Sigmoid colon (tissue), 7 donors: ENCODE measurements at places on chromosomes 3 and 15. TPM values are rescaled to one million over a fixed set of nuclear protein-coding genes. Genes with fewer than 3 reads are reported as not detected.

Gene UTS2B
- not detected for total RNA-seq

DNA sequence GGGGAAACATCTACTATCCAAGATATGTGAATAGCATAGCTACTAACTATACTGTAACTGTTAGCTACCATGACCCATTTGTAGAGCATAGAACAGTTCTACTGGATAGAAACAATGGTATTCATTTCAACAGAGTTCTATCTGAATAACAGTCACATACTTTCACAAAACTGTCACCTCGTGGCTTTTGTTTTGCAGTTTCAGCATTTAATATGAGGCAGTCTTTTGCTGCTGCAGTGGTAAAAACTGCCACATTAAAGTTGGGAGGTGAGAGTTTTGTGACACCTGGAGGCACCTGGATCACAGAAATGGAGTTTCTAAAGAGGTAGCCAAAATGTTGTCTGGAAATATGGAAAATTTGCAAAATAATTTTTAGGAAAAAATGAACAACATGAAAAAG is 578.0 kb downstream of the UNC13C start:
- no peaks in the 10 kb centered on the region for H3K36me3 ChIP-seq
- no peaks in the 10 kb centered on the region for H3K27me3 ChIP-seq
- H3K27ac ChIP-seq: no peak overlapping the region
- H3K4me1 ChIP-seq: no peaks in the 10 kb centered on the region
- DNase-seq: no peak

DNA sequence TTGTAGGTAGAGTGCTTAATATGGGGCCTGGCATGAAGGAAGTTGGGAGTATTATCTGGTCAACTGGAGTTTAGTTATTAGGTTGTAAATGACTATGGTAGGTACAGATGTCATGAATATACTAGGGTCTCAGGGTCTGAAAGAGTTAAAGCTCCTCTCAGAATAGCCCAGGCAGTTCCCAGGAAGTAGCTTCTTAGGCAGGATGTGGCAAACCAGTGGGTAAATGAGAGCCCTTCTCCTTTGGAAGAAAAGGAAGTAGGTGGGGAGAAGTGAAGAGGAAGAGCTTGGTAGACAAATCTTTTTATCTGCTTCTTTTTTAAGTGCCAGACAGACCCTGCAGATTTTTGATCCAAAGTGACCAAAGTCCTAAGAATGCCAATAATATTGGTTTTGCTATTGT is 24.5 kb downstream of the MAP2K1 start:
- no peaks in the 10 kb centered on the region for H3K27me3 ChIP-seq
- no peak overlapping the region for H3K4me3 ChIP-seq
- peaks cover 23% of the 10 kb centered on the region for H3K4me1 ChIP-seq
- no peak overlapping the region for H3K27ac ChIP-seq
- H3K36me3 ChIP-seq: no peaks in the 10 kb centered on the region

Gene GLT8D1
- total RNA-seq: 31.5 TPM

DNA sequence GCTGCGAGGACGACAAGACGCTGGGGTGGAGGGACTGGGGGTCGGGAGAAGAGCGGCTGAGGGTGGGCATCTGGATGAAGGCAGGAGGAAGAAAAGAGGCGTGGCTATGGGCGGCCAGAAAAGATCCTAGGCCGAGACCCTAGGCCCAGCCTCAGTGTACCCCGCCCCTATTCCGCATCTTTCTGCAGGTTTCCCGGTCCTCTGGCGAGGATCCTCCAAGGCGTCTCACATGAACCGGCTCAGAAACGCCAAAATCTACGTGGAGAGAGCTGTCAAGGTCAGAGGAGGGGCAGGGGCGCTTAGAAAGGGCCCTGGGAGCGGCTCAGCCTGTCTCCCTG is 340 bp downstream of the TTLL3 start:
- H3K36me3 ChIP-seq: peaks cover 13% of the 10 kb centered on the region
- no peaks in the 10 kb centered on the region for H3K27me3 ChIP-seq
- H3K4me3 ChIP-seq: peak overlapping the region; percentile 92
- no peak for DNase-seq
- peak overlapping the region; percentile 97 for H3K27ac ChIP-seq

Gene VIPR1
- total RNA-seq: 8.9 TPM

GRCh38 chr3:23999012-23999641 is 54.0 kb downstream of the NR1D2 start:
- no peaks in the 10 kb centered on the region for H3K27me3 ChIP-seq
- H3K4me3 ChIP-seq: no peak overlapping the region
- H3K36me3 ChIP-seq: no peaks in the 10 kb centered on the region

DNA sequence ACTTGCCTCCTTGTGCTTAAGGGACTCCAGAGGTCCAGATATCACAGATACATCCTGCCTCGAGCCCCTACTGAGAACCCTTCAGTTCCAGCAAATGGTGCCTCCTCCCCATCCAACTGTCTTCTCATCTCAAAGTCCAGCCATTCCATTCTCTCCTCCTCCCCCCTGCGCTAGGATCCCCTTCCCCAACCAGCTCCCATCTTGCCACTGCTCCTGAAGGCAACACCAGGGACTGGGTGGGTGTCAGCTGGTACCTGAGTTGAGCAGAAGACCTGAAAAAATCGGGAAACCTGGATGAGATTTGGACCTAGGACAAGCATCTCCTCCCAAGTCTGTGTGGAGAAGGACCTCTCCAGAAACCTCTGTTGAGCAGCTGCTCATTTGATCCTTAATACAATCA is 2.4 kb upstream of the AP3B2 start:
- no peaks in the 10 kb centered on the region for H3K27me3 ChIP-seq
- H3K4me3 ChIP-seq: no peak overlapping the region
- DNase-seq: no peak

- H3K4me3 ChIP-seq: no peak overlapping the region
- no peaks in the 10 kb centered on the region for H3K36me3 ChIP-seq
- H3K27me3 ChIP-seq: no peaks in the 10 kb centered on the region
- H3K27ac ChIP-seq: no peak overlapping the region
- no peak for DNase-seq
Observed at GRCh38 chr3:17801131-17801530, 58.7 kb upstream of the TBC1D5 start.

GRCh38 chr3:22141769-22142168 is 390.8 kb upstream of the ZNF385D start:
- DNase-seq: no peak
- H3K4me3 ChIP-seq: no peak overlapping the region
- no peaks in the 10 kb centered on the region for H3K27me3 ChIP-seq
- H3K27ac ChIP-seq: no peak overlapping the region
- H3K36me3 ChIP-seq: no peaks in the 10 kb centered on the region
- H3K4me1 ChIP-seq: no peaks in the 10 kb centered on the region

- DNase-seq: no peak
- H3K27ac ChIP-seq: peak overlapping the region; percentile 8
- no peaks in the 10 kb centered on the region for H3K36me3 ChIP-seq
- no peaks in the 10 kb centered on the region for H3K27me3 ChIP-seq
- no peak overlapping the region for H3K4me3 ChIP-seq
- H3K4me1 ChIP-seq: peaks cover 44% of the 10 kb centered on the region
Observed at GRCh38 chr3:115071166-115071565, 75.9 kb downstream of the ZBTB20 start.

Gene STARD5
- total RNA-seq: 6.4 TPM

Gene ARNT2
- 7.2 TPM for total RNA-seq

DNA sequence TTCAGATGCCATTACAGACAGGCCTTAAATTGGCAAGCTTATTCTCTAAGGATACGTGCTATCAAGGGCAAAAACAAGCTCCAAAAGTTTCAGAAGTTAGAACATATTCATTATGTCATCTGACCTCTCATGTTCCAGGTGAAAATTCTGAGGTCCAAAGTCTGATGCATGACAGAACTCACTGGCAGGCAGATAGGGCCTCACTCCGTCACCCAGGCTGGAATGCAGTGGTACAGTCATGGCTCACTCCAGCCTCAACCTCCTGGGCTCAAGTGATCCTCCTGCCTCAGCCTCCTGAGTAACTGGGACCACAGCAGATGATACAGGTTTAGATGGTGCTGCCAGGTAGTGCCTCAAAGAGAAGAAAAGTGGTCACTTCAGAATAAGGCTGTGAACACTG is 15.5 kb downstream of the MRPS25 start:
- H3K27ac ChIP-seq: no peak overlapping the region
- no peak overlapping the region for H3K4me3 ChIP-seq
- H3K27me3 ChIP-seq: no peaks in the 10 kb centered on the region
- no peaks in the 10 kb centered on the region for H3K4me1 ChIP-seq

GRCh38 chr3:167163580-167163979 is 216.5 kb downstream of the ZBBX start:
- peaks cover 14% of the 10 kb centered on the region for H3K4me1 ChIP-seq
- DNase-seq: no peak
- H3K36me3 ChIP-seq: no peaks in the 10 kb centered on the region
- H3K27me3 ChIP-seq: no peaks in the 10 kb centered on the region

Gene WDR48
- 40.8 TPM for total RNA-seq

GRCh38 chr3:126523745-126524428 is at the start of gene CHST13:
TSS of gene CHST13 (plus strand) at chr3:126524155. CDS start at chr3:126524333, 178 bp downstream.
- H3K36me3 ChIP-seq: no peaks in the 10 kb centered on the region
- H3K27me3 ChIP-seq: peaks cover 15% of the 10 kb centered on the region
- peak within 1 kb of the TSS; percentile 34 for H3K4me3 ChIP-seq
- DNase-seq: peak; percentile 67
- H3K27ac ChIP-seq: no peak within 1 kb of the TSS

- no peaks in the 10 kb centered on the region for H3K4me1 ChIP-seq
- DNase-seq: no peak
- H3K27ac ChIP-seq: no peak overlapping the region
- H3K4me3 ChIP-seq: no peak overlapping the region
Observed at GRCh38 chr3:190381441-190381840, 6.5 kb upstream of the CLDN16 start.

DNA sequence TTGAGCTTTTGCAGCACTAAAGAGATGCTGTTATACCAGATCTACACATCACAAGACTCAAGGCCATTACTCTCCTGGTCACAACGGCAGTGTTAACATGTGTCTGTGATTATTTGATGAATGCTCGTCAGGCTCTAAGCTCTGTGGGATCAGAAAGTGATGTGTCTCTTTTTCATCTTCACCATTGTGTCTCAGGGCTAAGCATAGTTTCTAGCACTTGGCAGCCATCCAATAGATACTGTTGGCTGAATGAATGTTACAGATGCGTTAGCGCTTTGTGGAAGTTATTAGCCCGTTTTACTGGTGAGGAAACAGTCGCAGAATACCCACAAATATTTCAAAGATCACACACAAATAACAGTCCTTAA is 1.2 kb upstream of the FAM81A start:
- no peak overlapping the region for H3K27ac ChIP-seq
- H3K36me3 ChIP-seq: no peaks in the 10 kb centered on the region
- H3K4me1 ChIP-seq: peaks cover 17% of the 10 kb centered on the region
- no peaks in the 10 kb centered on the region for H3K27me3 ChIP-seq

DNA sequence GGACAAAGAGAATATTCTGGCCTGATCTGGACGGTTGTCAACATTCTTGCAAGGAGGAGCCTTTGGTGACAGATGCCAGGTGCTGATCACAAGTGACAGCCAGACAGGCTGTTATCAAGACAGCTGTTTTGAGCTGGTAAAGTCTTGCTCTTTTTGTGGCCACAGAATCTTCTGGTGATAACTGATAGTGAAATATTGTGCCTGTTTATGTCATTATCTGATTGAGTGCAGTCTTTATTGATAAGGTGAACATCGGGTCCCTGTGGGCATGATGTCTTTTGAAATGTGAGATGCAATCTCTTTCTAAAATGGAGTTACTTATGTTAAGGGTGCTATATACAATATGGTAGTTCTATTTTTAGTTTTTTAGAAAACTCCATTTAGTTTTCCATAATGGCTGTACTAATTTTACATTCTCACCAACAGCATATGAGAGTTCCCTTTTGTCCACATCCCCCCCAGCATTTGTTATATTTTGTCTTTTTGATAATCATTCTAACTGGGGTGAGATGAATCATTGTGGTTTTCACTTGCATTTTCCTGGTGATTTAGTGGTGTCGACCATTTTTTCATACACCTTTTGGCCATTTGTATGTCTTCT is 10.7 kb downstream of the CEP63 start:
- H3K4me1 ChIP-seq: no peaks in the 10 kb centered on the region
- H3K27ac ChIP-seq: no peak overlapping the region
- no peak for DNase-seq
- no peak overlapping the region for H3K4me3 ChIP-seq

- DNase-seq: no peak
- no peaks in the 10 kb centered on the region for H3K27me3 ChIP-seq
- H3K27ac ChIP-seq: peak overlapping the region; percentile 75
- no peak overlapping the region for H3K4me3 ChIP-seq
- peaks cover 76% of the 10 kb centered on the region for H3K4me1 ChIP-seq
Observed at GRCh38 chr3:73419179-73419803, 205.4 kb downstream of the PDZRN3 start.

DNA sequence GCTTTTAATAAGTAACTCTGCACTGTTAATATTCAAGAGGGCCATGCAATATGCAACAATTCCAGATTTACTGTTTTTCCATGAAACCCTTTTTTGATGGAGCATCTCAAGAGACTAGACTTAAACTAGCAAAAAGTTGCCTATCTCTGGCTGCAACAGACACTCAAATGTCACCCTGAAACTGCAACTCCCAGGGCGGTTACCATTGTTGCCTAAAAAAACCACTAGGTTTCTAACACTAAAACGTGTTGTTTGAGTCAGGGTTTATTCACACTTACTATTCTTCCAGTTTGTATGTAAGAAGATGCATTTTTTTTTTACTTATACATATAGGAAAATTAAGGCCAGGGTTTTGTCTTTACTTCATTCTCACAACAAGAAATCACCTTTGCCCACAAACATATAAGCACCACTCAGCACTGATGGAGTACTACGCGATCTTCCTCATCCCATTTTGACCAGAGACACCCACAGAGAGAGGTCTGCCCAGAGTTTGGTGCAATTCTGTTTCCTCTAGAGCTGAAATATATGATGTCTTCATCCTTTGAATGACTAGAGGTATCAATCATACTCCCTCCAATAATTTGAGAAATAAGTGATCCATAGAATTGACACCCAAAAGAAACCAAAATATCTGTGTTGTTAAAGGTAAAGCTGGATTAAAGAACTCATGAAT is 124.0 kb upstream of the SNTN start:
- H3K36me3 ChIP-seq: no peaks in the 10 kb centered on the region
- no peak overlapping the region for H3K27ac ChIP-seq
- H3K4me3 ChIP-seq: no peak overlapping the region
- H3K4me1 ChIP-seq: no peaks in the 10 kb centered on the region

DNA sequence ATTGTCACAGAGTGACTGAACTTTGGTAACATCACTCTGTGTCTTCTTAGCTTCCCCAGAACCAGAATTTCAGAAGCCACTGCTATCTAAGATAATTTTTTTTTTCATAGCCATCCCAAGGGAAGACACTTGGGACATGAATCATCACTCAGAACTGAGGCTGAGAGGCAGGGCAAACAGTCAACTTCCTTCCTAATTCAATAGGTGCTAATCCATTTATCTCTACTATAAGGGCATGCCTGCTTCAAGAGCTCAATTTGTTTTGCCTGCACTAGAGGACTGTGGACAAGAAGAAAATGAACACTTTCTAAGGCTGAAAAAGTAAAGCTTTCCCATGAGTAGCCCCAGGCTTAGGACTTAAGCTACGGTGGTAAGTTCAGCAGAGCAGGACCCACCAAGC is 56.7 kb upstream of the MYRIP start:
- H3K4me3 ChIP-seq: no peak overlapping the region
- no peak overlapping the region for H3K27ac ChIP-seq
- no peaks in the 10 kb centered on the region for H3K4me1 ChIP-seq
- no peaks in the 10 kb centered on the region for H3K27me3 ChIP-seq
- DNase-seq: no peak
